Activated T-cell treated with anti-CD3 and anti-CD28 coated beads, Interleukin-2, amount 50 U/mL, for 48 hours (primary cell): ENCODE measurements at places on chromosomes 2 and 18.
A peak's percentile ranks its signal among the peaks of the same experiment; 100 is the strongest.

GRCh38 chr18:43665105-43665788, 388.0 kb upstream of the SYT4 start:
- DNase-seq: no peak

- no peak for DNase-seq
Measured at GRCh38 chr2:204365811-204366210, 179.5 kb upstream of the PARD3B start.

GRCh38 chr2:164891460-164891859, 49.8 kb upstream of the COBLL1 start:
- no peak for DNase-seq

DNA sequence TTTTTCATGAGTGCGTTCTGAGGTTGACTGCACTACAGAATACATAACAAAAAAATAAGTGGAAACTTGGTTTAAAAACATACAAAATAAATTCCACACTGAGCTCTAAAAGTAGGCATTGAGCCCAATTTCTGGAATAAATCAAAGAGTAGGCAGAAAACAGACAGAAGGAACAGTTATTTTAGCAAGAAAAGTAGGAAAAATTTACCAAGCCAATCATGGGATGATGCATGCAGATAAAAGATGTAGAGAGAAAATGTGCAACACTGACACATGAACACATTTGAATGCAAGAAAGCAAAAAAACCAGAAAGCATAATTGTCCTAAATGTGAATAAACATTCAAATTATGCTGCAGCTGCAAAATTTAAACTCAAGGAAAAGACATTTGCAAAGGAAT, 308.3 kb downstream of the DLGAP1 start:
- no peak for DNase-seq

- no peak for DNase-seq
Measured at GRCh38 chr18:34595690-34596089, 114.4 kb upstream of the DTNA start.

DNA sequence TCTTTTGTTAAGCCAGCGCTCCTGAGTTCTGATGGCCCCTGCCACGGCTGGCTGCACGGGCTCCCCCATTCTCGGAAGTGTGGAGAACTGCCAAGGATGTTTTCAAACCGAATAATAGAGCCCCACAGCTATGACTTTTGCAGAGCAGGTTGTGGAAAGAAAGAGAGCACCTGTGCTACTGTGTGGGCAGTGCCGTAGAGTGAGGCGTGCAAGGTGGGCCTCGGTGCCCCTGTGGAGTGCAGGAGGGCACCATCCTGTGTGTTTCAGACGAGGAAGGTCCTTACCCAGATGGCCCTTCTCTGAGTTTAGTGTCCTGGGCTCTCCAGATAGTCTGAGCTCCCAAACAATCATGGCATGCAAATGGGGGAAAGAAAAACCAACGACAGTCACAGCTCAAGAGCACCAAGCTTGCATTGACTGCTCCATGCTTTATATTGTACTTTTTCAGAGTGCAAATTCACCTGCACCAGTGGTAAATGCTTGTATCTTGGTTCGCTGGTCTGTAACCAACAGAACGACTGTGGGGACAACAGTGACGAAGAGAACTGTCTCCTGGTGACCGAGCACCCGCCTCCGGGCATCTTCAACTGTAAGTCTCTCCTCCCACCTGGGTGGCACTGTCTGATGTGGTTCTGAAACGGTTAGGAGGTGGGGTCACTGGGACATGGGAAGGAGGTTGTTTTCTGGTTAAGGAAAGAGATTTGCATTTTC, 219.4 kb downstream of the LDLRAD4 start:
- DNase-seq: peak; percentile 61

- DNase-seq: no peak
Measured at GRCh38 chr2:9610781-9611548, 19.8 kb downstream of the YWHAQ start.

- DNase-seq: no peak
Measured at GRCh38 chr18:38047820-38048219, 482.2 kb upstream of the CELF4 start.

DNA sequence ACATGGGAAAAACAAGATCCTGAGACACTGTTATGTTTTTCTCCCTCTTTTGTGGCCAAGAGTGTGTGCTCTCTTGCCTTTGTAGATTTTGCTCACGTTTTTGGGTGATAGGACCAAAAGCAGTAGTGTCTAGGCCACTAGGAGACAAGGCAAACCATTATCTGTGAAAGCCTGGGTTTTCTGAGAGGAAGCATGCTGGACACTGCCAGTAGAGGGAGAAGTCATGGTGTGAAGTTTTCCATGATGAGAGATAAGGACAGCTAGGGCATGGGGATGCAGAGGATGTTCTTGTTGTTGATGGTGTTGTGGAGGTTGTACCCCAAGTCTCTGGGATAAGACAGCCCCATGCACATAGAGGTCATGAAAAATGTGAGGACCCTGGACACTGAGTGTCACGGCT, 285.3 kb downstream of the SOX11 start:
- no peak for DNase-seq

GRCh38 chr2:207772081-207772843, 2.6 kb upstream of the FZD5 start:
- DNase-seq: peak; percentile 63

DNA sequence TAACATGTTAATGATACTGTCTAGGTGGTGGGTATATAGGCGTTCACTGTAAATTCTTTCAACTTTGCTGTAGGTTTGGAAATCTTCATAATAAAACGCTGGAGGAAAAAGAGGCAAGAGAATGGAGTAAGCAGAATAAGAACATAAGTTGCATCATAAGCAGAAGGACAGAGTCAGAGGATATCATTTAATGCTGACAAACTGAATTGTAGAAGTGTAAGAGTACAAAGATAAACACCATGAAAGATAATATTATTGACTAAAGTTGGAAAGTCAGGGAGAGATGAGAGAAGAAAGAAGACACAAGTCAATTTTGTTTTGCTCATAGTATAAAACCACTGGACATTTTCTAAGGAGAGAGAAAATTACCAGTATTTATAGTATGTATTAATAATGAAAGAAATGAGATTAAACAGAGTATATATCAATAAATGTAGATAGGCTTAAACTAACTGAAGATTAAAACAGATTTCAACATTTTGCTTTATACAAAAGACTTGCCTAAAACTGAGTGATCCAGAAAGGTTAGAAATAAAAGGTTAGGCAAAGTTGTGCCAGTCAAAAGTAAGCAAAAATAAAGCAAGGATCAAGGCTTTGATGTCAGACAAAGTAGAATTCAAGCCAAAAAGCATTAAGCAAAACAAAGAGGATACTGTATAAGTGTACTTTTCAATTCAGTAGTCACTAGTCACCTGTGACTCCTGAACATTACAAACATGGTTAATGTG, 42.4 kb upstream of the VIT start:
- DNase-seq: no peak

- DNase-seq: no peak
Measured at GRCh38 chr2:219576505-219577388, 4.6 kb downstream of the INHA start.

DNA sequence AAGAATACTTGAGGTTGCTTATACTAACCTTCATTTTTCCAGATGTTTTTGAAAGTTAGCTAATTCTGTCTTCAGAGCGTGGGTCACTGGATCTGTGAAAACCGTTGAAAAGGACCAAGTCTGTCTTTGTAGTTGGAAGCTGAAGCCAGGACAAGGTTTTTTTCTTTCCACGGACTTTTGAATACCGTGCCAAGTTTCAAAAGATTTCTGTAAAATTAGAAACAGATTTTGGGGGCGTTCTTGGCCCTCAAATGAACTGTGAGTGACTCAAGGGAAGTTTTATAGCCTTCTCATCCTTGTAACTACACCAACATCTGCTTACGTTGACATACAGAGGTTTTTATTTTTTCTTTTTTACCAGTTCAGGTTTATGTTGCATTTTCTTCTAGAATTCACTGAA, at the start of gene FAP:
FAP (minus strand) TSS at position 152 of the 400 bp plus-strand sequence; CDS start at position 34, 118 bp downstream.
- DNase-seq: no peak

DNA sequence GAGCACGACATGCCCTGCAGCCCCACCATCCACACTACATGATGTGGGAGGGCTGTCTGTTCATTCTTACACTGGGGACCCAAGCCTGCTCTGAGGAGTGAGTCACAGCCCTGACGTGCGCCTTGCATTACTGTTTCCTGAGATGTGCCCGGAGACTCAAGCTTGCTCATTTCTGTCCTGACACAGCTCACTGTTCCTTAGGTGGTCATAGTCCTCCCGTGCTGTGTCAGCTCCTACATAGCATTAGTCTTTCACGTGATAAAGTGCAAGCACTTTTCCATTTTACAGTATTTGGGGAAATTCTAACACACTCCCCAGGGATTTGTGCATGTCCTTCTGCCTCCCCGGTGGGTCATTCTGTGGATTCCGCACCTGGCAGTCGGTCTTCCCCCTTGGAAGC, 46.2 kb upstream of the TRIM43B start:
- DNase-seq: peak; percentile 37

DNA sequence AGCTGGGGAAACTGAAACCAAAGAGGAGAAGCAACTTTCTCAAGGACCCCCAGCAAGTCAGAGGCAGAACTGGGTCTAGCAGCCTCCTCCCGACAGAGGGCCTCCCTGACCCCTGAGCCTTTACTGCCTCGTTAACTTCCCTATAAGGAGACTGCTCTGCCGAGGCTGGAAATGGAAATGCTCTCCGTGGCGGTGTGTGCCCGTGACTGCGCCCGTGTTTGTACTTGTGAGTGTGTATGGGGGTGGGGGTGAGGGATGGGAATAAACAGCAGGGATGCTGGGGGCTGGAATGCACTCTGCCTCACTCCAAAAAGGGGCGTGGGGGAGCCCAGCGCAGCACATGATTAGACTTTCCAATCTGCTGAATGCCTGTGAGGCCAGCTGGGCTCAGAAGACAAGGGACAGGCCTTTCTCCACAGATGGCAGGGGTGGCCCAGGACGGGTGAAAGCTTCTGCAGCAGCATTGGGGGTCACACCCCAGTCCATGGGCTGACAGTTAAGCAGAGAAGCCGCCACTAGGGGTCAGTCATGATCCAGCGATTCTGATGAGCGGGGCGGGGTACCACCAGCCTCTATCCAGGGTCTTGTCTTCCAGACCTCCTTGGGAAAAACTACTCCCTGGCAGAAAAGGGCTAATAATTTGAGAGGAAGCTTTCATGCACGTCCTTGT, 26.8 kb downstream of the MPHOSPH10 start:
- peak; percentile 79 for DNase-seq

DNA sequence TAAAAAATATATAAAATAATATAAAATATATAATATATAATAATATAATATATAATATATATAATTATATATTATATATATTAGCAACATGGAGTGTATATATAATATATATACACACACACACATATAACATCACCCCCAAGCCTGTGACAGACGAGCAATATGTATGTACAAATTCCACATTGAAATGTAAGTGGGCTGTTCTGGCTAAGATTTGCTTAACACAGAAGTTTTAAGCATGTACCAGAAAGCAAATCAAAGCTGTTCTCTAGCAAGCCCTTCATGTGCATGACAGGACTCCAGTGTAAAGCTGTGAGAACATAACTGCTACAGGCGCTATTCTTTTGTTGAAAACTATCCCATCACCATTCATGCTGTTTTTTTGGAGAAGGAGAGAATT, 261.7 kb upstream of the TNP1 start:
- no peak for DNase-seq

DNA sequence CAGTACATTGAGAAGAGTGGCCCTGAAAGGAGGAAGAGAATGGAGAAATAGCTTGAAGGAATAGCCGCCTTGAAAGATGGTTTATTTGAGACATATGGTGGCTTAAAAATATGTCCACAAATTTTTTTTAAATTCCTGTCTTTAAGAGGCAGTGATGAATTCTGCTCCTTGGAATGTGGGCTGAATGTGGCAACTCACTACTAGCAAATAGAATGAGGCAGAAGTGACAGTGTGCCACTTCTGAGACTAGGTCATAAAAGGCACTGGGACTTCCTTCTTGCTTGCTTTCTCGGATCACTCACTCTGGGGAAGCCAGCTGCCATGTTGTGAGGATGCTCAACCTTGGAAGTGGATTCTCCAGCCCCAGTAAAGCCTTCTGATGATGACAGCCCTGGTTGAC, 67.0 kb downstream of the FAM161A start:
- no peak for DNase-seq

- no peak for DNase-seq
Measured at GRCh38 chr2:22110244-22110651, 986.5 kb downstream of the TDRD15 start.

DNA sequence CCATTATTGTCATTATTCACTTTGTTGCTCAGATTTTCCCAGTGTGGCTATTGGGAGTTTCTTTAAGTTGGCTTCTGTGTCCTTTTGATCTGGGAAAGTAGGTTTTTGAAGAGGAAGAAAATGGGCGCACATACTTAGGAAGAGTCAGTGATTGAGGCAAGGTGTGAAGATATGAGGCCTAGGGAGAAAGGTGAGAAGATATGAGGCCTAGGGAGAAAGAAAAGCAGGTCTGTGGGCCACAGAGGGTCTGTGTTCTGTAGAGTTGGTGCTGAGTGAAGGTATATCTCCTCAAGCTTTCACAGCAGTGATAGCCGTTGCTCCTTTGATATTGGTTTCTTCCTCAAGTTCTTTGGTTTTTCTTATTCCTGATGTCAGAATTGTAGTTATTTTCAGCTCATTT, 126.2 kb downstream of the AGPS start:
- DNase-seq: no peak

DNA sequence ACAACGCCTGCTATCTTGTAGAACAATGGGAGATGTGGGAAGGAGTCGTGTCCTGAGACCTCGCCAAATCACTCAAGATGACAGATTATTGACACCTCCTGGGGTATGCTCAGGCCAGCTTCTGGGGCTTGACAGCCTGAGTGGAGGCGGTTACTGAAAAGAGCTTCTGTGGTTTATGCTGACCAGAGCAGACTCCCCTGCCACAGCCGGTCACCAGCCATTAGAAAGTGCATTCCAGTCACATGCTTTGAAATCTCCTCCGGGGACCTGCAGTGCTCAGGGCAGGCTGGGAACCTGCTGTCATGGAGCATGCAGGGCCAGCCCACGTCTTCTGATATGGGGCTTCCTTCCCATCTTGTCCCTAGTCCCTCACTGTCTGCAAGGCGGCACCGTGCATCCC, 215.9 kb downstream of the SEPTIN10 start:
- DNase-seq: no peak

DNA sequence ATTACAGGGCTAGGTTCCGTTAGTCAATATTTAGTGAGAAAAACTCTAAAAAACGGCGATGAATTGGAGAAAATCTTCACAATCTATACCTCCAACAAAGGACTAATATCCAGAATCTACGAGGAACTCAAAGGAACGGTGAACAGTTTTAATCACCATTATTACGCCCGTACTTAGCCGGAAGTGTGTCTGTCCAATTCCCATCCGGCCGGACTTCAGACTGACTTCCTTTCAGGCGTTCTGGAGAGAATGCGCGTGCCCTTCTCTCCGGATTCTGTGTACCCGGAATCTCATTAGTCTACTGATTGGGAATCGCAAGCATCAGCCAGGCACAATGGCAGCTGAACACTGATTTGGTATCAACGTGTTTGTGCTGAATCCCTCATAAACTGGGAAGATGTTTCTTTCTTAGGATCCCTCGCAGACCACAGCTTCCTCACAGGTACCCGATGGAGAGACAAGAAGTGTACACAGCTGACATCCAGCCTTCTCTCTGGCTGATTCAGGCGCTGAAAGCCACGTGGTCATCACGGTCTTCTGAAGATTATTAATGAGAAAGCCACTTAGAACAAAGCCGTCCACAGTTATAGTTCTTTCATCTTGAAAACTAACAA, 239.9 kb downstream of the ZNF516 start:
- no peak for DNase-seq
